ENCODE measurements at places on chromosomes 4 and X.

GRCh38 chrX:17403189-17403691, 28.2 kb downstream of the NHS start:
- no peak for DNase-seq

GRCh38 chr4:105060628-105061027, 86.0 kb upstream of the TET2 start:
- DNase-seq: no peak

DNA sequence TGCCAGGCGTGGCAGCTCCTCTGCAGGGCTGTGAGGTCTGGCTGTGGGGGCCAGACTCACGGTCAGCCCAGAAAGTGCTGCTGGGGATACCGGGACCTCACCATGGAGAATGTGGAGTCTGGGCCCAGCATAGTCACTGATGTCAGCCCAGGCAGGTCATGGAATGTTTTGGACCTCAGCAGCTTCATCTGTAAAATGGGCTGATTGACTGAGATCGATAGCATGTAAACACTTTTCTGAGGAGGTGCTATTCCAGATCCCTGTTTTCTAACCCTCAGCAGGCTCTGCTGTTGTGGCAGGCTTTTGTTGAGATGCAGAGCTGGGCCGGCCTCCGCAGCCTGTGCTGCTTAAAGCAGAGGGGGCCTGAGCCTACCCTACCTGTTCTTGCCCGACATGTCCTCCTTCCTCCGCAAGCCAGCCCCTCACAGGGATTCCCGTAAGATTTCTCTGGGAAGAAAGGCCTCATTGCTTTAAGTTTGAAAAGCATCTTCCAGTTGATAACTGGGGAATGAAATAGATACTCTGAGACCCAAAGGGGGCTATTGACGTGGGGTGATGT, 38.3 kb upstream of the HGFAC start:
- DNase-seq: no peak

- DNase-seq: no peak
Observed at GRCh38 chr4:154739111-154739510, 4.7 kb upstream of the LRAT start.

- no peak for DNase-seq
Observed at GRCh38 chr4:24876431-24876830, 36.4 kb downstream of the CCDC149 start.

- no peak for DNase-seq
Observed at GRCh38 chrX:115259238-115259875, 25.5 kb upstream of the LRCH2 start.

DNA sequence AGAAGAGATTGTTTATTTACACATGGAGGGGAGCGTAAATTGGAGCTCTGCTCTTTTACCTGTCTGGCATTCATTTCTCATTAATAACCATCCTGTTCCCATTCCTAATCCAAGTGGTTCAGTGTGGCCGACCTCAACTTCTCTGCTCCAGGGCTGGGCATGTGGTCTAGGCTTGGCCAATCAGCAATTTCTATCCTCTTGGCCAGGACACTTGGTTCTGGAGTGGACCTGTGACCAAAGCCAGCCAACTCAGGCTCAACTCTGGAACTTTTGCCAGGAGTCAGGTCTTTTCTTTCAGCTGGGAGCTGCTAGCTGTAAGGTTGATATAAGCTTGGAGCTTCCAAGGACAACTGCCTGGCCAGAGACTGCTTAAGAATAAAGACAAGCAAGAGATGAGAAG, 15.6 kb upstream of the RASL11B start:
- no peak for DNase-seq

GRCh38 chr4:65450899-65451298, 219.4 kb downstream of the EPHA5 start:
- no peak for DNase-seq

GRCh38 chrX:96407981-96408380, 276.7 kb upstream of the DIAPH2 start:
- DNase-seq: no peak

DNA sequence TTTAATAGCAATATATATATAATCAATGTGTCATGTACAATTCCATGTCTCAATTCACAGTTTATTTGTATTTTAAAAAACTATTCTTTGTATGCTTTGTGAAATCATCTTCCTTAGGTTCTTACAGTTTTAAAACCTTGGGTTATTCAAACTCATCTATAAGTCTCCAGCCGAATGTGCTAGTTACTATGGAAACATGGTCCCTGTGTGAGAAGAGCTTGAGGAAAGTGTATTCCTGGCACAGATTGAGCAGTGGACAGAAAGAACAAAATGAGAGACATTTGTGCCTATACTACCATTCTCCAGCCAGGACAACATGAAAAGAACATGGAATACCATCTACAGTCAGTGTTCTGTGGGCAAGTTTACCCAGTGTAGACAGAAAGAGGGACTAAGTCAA, 103.4 kb downstream of the EFHC2 start:
- DNase-seq: no peak

DNA sequence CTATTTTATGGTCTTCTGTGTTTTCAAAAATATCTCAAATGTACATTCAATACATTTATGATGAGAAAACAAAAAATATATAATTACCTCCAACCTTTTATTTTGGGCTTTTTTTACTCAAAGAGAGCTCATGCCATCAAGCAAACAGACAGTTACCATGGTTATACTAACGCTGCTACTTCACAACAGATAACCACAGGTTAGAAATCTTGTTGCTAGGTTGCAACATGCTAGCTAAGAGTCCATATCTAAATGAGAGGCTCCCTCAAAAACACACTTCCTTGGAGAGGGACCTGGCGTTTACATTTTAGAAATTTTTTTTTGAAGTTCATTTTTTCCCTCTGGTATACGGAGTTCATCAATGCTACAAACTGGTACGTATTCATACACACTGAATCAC, 44.3 kb downstream of the TBC1D9 start:
- no peak for DNase-seq

- no peak for DNase-seq
Observed at GRCh38 chr4:38115601-38116000, 155.4 kb downstream of the PTTG2 start.

Data from activated T-cell treated with anti-CD3 and anti-CD28 coated beads for 24 hours (primary cell).